ENCODE measurements at places on chromosomes 13 and 19.

- no peak for DNase-seq
These were observed 376.0 kb downstream of the DACH1 start for GRCh38 chr13:71491010-71491409.

DNA sequence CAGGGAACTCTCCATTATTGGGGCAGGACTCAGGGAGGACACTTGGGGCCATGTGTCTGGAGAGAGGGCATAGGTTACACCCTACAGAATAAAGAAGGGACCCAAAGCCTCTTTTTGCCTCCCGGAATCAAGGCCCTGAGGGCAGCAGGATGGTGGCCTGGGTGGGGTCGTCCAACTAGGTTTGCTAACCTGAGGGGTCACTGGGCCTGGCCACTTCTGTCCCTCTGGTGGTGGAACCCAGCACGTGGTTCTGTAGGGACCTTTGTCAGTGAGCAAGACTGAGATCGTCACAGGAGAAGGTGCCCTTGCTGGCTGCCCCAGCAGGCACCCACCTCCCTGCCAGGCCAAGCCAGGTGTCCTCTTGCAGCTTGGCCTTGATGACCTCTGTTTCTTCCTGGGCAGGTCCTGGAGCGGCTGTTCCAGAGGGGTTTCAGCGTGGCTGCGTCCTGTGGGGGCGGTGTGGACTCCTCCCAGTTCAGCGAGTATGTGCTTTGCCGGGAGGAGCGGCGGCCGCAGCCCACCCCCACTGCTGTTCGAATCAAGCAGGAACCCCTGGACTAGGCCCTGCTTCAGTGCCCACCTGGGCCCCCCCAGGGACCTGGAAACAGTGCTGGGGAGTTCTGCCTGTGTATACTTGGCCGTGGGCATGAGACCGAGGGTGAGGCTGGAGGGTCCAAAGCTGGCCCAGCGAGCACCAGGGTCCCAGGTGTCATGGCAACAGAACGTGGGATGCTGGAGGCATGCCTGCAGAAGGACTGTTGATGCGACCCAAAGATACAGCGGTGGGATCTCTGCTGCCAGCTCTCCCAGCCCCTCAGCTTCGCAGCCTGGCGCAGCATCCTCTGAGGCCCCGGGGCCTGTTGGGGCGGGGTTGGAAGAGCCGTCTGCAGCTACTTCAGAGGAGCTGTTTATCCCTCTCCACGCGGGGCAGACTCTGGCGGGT, 16.0 kb downstream of the KCTD15 start:
- DNase-seq: no peak

- no peak for DNase-seq
These were observed 7.7 kb downstream of the PLEKHF1 start for GRCh38 chr19:29672933-29673336.

- no peak for DNase-seq
These were observed 3.9 kb upstream of the RCBTB2 start for GRCh38 chr13:48536621-48537250.

- no peak for DNase-seq
These were observed 181.3 kb downstream of the RAP2A start for GRCh38 chr13:97615266-97615665.
